ENCODE measurements at places on chromosomes 3 and 15. TPM values are rescaled to one million over a fixed set of nuclear protein-coding genes. Genes with fewer than 3 reads are reported as not detected.

SLC51A gene
- not detected for total RNA-seq

SLC30A4 gene
- 9.3 TPM for total RNA-seq

DNA sequence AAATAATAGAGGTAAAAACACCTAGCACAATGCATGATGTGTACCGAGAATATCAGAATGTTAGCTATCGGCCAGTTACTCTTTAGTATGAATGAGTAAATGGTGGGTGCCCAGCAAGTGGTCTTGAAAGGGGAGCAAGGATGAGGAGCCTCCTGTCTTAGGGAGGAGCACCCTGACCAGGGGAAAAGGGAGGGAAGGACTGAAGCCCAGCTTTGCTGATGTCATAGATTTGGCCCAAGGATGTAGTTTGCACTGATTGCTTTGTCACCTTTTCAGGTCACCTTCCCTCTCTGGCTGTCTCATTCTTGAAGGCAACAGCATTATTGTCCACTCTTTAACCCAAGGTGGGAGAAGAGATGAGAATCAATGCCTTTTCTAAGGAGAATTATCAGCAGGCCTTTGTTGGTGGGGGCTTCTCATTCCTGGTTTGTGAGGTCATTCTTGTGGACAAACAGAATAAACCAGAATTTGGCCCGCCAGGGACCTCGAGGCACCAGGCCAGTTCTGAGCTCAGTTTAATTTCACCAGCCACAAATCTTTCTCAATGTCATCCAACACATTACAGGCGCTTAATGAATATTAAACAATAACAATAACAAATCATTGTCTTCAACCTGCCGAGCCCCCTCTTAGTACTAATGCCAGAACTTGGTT is 231.3 kb downstream of the VPS13C start:
- H3K4me3 ChIP-seq, result no peak overlapping the region
- H3K27me3 ChIP-seq, result no peaks in the 10 kb centered on the region
- H3K27ac ChIP-seq, result no peak overlapping the region
- DNase-seq, result no peak

CCR1 gene
- total RNA-seq, result not detected

PRTG gene
- 11.4 TPM for total RNA-seq

CDHR4 gene
- total RNA-seq, result not detected

LIPH gene
- total RNA-seq, result 19.9 TPM
